ENCODE measurements at places on chromosomes 5 and 9.

DNA sequence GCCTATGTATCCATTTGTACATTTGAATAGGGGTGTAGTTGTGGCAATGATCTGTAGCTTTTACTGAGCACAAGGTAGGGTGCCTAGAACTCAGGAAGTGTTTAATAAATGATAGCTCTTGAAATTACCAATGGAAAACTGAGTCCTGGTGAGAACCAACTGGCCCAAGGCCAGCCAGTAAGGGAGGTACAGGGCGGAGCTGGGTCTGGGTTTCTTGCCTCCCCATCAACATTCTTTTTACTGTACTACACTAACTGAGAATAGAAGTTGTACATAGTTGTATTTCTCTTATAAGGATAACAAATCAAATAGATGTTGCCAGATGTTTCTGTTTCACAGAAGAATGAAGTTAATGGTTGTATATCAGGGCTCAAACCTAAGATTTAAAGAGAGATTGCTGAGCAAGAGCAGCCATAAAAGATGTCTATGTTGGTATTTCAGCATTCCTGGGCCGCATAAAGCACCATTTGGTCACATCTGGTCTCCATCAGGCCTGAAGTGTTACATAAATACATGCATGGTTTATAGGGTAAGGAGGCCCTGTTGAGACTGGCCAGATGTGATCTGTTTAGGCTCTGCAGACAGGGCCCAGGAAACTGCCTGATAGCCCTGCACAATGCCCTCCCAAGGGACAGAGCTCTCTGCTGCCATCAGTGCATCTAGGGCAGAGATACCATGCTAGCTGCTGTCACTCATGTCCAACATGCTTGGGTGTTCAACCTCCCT lies 210.5 kb downstream of the NXNL2 start:
- DNase-seq, result no peak

GRCh38 chr5:111129938-111130337 lies 37.8 kb downstream of the WDR36 start:
- no peak for DNase-seq

DNA sequence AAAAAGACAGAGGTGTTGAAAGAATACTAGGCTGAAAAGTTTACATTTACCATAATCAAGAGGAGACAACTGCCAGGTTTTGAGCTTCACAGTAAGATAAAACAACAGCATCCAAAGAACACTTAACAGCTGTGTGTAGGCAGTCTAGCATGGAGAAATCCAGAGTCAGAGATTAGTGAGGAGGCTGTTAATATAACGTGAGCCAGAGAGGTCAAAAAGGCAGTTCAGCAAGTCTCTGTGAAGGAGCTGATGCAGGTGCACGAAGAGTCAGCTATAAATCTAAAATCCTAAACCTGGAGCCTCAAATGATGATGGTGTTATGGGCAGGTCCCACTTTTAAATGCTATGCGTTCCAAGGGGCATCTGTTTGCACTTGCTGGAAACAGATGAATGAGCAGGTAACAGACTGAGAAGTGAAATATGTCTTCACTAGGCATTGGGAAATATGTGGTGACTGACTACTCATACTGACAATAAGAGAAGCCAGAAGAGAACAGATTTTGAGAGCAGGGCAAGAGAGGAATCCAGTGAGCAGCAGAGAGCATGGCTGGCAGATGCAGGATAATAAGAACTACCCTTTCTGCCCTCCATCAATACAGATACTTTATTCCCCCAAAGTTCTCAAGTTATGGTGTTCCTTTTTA lies 8.7 kb downstream of the APTX start:
- DNase-seq, result no peak

- DNase-seq, result no peak
Measured at GRCh38 chr9:114493521-114494184, 11.6 kb downstream of the WHRN start.

- DNase-seq, result no peak
Measured at GRCh38 chr9:38337181-38337580, 55.3 kb upstream of the ALDH1B1 start.

GRCh38 chr5:180915924-180916323 lies 17.0 kb downstream of the BTNL8 start:
- no peak for DNase-seq

DNA sequence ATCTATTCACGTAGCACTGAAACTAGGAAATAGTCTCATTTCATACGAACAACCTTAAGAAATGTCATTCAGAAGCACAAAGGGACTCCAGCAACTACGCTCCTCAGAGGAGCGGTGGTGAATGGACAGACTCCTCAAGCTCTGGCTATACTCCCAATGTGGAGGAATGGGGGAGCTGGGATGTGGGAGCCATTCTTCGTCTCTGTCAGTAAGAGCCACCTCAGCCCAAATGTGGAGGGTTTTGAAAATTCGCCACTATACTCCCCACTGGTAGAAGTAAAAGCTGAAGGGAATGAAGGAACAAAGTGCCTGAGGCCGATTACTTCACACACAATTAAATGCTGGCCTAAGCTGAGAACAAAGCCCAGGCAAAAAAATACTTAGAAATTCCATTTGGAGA lies 96.3 kb downstream of the ADAMTS12 start:
- no peak for DNase-seq

DNA sequence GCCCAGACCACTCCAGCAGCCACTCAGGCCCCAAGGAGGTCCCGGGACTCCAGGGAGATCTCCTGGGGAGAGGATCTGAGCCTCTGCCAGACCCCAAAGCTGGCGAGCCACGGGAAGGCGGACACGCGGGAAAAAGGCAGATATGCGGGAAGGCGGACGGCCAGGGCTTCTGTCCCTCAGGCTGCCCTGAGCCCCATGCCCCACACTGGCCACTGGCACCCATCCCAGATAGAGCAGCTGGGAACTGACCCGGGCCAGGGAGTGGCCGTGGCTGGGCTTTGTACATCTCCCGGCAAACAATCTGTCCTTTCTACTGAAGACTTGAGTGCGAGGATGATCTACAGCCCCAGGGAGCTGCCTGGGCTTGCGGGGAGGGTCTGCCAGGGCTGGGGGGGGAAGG lies 21.1 kb upstream of the NOTCH1 start:
- no peak for DNase-seq

DNA sequence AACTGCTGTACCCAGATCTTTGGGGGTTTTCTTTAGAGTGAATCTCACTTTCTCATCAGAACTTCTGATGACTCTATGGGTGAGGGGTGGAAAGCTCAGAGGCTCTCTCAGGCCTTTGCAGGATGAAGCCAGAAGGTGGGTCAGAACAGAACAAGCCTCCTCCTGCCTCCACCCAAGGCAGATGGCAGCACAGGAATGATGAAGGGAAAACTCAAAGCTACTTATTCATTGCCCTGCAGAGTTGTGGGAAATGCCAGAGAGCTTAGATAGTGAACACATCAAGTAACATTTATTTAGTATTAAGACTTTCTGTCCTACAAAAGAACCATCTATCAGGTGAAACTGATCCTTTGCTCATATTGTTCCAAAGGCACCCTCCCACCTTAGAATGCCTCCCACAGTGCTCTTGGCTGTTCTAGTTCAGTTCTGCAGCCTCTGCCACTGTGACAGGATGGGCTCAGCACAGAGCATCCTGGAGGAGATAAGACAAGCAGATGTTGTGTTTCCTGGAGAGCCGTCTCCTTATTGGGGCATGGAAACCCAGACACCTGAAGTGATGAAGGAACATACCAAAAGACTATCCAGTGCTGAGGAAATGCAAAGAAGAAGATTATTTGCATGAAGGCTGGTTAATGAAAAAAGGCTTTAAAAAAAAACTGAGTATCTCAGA lies 146.6 kb downstream of the ADAMTS12 start:
- no peak for DNase-seq

- DNase-seq, result no peak
Measured at GRCh38 chr5:167657016-167657415, 634.4 kb upstream of the WWC1 start.

DNA sequence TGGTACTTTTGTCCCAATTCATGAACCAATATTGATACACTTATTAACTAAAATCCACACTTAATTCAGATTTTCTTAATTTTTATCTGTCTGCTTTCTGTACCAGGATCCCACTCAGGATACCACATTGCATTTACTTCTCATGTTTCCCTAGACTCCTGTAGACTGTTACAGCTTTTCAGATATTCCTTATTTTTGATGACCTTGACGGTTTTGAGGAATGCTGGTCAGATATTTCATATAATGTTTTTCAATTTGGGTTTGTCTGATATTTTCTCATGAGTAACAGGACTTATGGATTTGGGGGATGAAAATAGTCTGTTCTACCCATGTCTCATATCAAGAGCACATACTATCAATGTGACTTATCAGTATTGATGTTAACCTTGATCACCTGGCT lies 37.4 kb downstream of the PLPPR1 start:
- DNase-seq, result no peak

DNA sequence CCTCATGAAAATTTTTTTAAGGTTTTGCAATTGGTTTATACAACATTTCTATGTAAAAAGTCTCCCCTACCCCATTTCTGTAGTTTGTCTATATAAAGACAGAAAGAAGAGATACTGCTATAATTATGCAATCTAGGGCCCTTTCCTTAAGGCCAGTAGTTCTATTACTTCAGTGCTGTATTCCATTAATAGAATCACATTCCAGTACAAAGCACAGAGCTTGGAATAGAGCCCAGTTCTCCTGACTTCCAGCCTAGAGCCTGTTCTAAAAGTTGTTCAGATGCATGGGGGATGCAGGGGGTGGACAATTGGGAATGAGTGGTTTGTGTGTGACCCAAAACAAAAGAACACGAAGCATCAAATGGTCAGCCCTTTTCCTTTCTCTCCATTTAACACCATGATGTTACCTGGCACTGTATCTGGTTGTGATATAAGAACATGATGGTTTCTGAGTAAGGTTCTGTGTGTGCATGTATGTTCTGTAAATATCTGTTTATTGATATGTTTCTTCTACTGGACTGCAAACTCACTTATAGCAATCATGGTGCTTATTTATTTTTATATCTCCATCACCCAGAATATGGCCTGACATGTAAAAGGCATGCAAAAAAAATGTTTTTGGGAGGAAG lies 8.2 kb upstream of the GRAMD2B start:
- DNase-seq, result no peak
